ENCODE measurements at places on chromosomes 7 and 10.

DNA sequence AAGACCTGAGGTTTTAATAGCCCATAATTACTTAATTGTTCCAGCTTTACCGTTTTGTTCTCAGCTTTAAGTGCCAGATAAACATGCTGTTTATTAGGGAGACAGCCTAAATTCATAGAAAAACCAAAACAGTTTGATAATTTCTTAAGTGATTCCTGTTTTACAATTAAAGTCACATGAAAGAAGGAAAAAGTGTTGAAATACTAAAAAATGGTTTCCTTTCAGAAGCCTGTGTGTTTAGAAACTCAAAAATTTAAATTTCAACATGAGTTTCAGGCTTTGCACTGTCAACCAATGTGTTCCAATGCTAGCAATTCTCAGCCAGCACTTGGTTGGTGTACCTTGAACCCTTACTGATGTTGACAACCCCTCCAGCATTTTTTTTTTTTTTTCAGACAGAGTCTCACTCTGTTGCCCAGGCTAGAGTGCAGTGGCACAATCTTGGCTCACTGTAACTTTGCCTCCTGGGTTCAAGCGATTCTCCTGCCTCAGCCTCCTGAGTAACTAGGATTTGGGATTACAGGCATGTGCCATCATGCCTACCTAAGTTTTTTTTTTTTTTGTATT, 135.3 kb downstream of the ICA1 start:
- no peak for DNase-seq
- H3K27ac ChIP-seq = no peak overlapping the region
- H3K27me3 ChIP-seq = no peaks in the 10 kb centered on the region
- H3K4me3 ChIP-seq = no peak overlapping the region

GRCh38 chr10:74433993-74434392, 283.0 kb downstream of the ADK start:
- no peak overlapping the region for H3K4me3 ChIP-seq
- H3K27me3 ChIP-seq = no peaks in the 10 kb centered on the region
- peaks cover 6% of the 10 kb centered on the region for H3K4me1 ChIP-seq
- H3K36me3 ChIP-seq = peaks cover 29% of the 10 kb centered on the region

GRCh38 chr7:100962537-100962936, 6.8 kb upstream of the MUC12 start:
- no peak for DNase-seq
- no peak overlapping the region for H3K27ac ChIP-seq

- H3K4me3 ChIP-seq = no peak overlapping the region
- H3K4me1 ChIP-seq = peaks cover 58% of the 10 kb centered on the region
- no peaks in the 10 kb centered on the region for H3K36me3 ChIP-seq
- no peak overlapping the region for H3K27ac ChIP-seq
Observed at GRCh38 chr7:116229366-116229765, 19.0 kb downstream of the TES start.

GRCh38 chr7:39609113-39609934, 14.0 kb upstream of the RALA start:
- peak overlapping the region; percentile 73 for H3K4me3 ChIP-seq
- peaks cover 9% of the 10 kb centered on the region for H3K4me1 ChIP-seq
- peaks cover 32% of the 10 kb centered on the region for H3K27me3 ChIP-seq
- DNase-seq = no peak
- peaks cover 1% of the 10 kb centered on the region for H3K36me3 ChIP-seq
- H3K27ac ChIP-seq = peak overlapping the region; percentile 75

GRCh38 chr7:154744256-154744860, 258.6 kb downstream of the PAXIP1 start:
- H3K36me3 ChIP-seq = no peaks in the 10 kb centered on the region
- no peak overlapping the region for H3K27ac ChIP-seq
- H3K4me3 ChIP-seq = no peak overlapping the region
- DNase-seq = no peak
